ENCODE measurements at places on chromosomes 1 and 21.

DNA sequence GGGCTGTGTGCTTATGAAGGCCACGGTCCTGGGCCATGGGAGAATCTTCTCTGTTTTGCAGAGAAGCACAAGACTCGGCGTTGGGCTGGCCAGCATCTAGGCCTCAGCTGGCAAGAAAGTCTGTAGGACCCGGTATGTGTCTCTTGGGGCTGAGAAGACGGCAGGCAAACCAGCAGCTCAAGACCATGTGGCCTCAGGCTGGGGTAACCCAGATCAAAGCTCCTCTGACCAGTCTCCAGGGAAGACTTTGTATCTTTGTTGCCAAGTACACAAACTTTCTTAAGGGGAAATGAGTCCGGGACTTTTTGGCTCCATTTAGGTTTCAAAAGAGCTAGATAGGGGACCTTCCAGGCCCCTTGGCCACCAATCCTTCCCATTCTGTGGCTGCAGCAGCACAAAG lies 60.1 kb downstream of the PTP4A2 start:
- no peak for DNase-seq

DNA sequence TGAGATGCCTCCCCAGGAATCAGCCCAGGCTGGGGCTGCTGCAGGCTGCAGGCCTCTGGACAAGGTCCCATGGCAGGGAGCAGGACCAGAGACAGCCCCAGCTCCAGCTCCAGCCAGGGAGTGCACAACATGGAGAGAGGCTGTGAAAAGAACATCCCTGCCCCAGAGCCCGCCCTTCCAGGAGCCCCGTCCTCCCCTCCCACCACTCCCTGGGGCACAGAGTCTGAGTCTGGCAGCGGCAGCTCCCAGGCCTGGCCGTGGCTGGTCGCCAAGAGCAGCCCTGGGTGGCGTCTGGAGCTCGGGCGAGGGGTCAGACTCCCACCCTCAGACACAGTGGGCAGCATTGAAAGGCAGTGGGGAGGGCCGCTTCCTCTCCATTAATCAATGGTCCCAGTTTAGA lies 37.8 kb downstream of the MEGF6 start:
- DNase-seq, result no peak

GRCh38 chr1:155713075-155713474 lies 24.2 kb downstream of the DAP3 start:
- no peak for DNase-seq

DNA sequence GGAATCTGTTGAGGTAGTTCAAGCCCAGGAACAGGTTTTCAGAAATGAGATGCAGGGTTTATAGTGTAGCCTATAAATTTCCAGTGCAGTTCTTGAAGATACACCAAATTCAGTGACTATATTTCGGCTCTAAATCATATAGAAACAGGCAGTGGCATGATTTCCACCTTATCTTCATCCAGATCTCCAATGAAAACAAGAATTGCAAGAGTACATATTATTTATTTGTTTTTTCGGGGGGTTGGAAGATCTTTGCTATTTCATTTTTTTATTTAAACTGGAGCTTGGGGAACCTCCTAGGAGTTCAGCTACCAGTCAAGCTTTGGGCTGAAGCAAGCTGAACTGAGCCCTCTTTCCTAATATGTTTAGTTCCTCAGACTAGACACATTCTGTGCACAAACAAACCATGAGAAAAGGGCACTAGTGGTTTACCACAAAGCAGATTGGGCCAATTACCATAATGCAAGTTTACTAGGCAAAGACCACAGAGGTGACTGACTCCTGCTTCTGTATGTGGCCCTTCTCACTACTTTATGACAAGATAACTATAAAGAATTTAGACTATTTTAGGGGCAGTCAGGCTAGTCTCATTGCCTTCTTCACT lies 68.5 kb downstream of the RGS2 start:
- DNase-seq, result peak; percentile 23

GRCh38 chr21:44082648-44083440 lies 24.4 kb upstream of the PWP2 start:
- DNase-seq, result no peak

All from AG10803 (cell line).